ENCODE measurements at places on chromosomes 12 and 14.
A peak's percentile ranks its signal among the peaks of the same experiment; 100 is the strongest.

DNA sequence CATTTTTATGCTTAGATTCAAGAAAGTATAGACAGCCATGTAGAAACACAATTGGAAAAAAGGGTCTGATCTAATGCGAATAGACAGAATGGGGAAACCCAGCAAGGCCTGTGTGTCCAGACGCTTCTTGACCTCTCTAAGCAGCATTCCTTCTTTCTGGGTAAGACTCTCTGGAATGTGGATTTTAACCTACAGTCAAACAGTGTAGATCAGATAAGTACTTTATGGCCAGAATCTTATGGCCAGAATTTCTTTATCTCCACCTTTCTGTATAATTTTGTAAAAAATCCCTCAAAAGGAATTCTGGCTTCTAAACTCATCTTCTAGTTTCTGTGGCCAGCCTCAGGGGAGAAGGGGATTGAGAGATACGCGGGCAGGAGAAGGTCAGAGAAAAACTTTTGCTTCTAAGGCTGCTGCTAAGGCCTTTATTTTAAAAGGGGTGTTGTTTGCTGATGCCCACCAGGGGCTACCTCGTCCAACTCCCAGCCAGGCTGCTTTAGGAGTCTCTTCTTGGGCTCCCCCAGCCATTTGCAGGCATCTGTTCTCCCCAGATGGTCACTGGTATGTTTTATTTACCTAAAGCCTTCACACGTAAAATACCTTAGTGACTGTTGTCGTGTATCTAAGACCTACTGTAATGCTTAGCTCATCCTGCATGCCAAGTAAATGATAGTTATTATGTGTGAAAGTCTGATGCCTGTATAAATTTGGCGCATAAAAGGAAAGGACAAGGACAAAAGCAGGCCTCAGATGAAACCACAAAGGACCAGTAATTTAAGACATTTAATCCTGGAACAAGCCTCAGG, 68.4 kb downstream of the ANO6 start:
- DNase-seq, result no peak

DNA sequence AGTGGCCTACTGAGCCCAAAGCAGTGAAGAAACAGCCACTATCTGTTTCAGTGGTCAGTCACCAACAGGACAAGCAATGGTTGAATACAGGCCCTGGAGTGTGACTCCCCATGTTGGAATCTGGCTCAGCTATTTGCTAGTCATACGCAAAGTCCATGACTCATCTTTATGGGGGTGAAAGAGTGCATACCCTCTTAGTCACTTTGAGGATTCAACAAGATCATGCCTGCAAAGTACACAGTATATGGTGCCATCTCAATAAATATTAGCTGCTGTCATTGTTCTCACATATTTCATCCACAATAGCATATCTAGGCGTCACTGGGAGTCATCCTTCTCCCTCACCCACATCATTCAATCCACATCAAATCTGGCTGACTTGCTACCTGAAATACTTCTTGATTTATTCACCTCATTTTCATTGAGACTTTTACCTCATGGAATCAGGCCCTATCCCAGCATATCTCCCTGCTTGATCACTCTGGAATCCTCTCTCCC, 26.4 kb upstream of the STAB2 start:
- DNase-seq, result no peak

DNA sequence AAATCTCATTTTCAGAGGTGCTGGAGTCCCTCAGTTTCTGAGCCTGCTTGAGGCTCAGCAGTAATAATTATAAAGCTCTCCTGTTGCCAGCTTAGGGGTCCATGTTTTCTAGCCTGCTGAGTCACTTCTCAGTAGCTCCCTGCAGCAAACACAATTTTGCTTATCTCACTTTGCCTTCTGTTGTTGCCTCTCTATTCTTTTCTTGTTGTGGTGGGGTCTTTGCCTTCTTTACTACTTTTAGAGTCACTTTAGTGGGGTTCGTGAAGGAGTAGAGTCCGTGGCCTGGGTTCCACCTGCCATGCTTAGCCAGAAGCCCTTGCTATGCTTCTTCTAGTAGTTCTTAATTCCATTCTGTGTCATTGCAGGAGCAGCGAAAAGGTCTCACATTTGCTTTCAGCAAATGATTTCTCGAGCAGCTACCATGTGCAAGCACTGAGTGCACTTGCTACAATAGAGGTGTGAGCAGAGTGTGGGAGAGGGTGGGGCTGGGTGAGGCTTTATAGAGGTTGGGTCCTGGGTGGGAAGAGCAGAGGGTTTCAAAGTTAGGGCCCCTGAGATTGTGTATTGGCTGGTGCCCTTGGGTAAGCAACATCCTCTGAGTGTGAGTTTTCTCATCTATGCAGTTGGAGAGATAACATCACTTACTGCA, 114.3 kb downstream of the ADCK1 start:
- DNase-seq, result no peak

DNA sequence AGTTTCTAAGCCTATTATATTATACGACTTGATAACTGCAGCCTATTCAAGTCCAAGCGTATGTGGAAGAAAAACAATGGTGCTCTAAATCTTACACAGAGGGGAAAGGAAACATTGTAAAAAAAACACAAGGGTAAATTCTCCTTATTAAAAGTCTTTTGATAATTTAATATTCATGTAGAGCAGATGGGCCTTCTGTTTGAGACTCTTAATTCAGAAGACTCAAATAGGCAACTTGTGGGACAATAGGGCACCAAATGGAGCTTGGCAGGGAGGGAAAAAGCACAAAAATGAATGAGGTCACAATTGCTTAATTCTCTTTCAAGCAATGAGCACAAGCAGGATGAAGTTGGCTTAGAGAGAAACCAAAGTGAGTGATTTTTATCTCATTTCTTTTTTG, 159.4 kb downstream of the NELL2 start:
- no peak for DNase-seq

- peak; percentile 83 for DNase-seq
Measured at GRCh38 chr12:94561943-94562411, 88.4 kb downstream of the TMCC3 start.

GRCh38 chr12:15796493-15797141, 7.4 kb upstream of the EPS8 start:
- DNase-seq, result no peak

DNA sequence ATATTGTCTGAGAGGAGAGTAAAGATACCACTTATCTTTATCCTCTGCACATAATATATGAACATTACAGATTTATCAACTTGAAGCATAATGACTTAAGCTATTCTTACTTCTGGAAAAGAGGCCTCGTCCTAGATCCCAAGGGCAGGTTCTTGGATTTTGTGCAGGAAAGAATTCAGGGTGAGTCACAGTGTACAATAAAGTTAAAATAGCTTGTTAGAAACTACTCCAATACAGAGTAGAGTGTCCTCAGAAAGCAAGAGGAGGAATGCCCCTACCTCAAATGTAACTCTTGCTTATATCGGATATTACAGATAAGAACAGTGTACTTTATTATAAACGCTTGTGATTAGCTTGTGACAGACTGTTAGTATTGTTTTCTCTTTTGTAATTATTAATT, 41.9 kb upstream of the ABCC9 start:
- DNase-seq, result no peak

GRCh38 chr14:47194055-47194454, 481.4 kb downstream of the MDGA2 start:
- DNase-seq, result no peak

GRCh38 chr14:68760761-68761160, 32.1 kb downstream of the ZFP36L1 start:
- no peak for DNase-seq

GRCh38 chr14:23828001-23828400, 125.6 kb upstream of the DHRS4 start:
- no peak for DNase-seq

DNA sequence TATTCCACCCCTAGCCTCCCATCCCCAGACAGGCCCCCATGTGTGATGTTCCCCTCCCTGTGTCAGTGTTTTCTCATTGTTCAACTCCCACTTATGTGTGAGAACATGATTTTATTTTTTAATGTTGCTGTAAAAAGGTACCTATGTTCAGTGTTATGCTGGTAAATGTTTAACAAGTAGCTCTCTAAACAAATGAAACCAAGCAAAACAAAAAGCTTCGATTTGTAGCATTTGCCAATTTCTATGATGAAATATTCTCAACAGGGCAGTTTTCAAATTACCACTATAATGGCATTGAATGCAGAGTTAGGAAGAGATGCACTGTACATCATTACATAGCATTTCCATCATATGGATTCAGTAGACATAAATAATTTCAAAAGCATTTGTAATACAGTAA, 410.6 kb downstream of the MDGA2 start:
- no peak for DNase-seq

DNA sequence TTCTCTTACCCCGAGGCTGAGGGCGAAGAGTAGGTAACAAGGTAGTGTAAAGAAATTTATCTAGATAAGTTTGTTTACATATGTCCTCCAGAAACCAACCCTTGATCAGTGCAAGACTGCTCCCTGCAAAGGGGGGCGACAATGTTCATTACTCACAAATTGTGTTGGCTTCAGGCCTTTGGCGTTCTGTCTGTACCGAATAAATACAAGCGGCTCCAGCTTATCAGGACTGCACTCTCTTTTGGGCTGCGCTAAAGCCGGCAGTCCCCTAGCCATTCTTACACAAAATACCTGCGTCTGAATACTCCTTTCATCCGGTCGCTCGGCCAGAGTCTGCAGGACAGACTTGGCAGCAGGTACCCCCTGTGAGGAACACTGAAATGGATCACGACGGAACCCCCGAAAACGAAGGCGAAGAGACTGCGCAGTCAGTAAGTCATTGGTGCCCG, 116.4 kb downstream of the PPHLN1 start:
- no peak for DNase-seq

DNA sequence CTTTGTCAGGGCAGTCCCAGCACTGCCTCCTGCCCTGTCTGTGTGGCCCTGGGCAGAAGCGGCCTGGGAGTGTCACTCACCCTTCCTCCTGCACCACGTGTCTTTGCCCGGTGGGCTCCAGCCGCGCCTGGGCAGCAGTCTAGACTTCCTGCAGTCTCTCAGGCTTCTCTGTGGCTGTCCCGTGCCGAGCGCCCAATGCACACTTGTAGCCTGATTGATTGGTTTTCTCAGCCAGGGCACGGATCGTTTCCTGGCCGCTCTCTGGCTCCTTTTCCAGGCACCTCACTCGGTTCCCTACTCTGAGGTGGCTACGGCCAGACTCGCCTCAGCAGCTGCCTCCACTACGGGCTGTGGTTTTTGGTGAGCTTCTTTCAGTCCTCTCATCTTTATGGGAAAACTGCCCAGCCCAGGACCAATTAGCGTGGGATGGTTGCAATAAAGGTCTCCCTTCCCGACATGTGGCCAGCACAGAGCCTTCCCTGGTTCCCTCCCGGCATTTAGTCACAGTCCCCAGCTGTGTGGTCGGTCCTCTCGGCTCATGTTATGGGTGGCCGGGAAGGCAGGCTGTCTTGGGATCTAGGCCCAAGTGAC, 133.1 kb downstream of the CACNA1C start:
- no peak for DNase-seq

- no peak for DNase-seq
Measured at GRCh38 chr14:24255931-24256711, 6.9 kb downstream of the TGM1 start.

- no peak for DNase-seq
Measured at GRCh38 chr14:55950135-55950534, 168.1 kb upstream of the PELI2 start.

GRCh38 chr12:6370576-6370935, 4.8 kb downstream of the SCNN1A start:
- DNase-seq, result no peak

DNA sequence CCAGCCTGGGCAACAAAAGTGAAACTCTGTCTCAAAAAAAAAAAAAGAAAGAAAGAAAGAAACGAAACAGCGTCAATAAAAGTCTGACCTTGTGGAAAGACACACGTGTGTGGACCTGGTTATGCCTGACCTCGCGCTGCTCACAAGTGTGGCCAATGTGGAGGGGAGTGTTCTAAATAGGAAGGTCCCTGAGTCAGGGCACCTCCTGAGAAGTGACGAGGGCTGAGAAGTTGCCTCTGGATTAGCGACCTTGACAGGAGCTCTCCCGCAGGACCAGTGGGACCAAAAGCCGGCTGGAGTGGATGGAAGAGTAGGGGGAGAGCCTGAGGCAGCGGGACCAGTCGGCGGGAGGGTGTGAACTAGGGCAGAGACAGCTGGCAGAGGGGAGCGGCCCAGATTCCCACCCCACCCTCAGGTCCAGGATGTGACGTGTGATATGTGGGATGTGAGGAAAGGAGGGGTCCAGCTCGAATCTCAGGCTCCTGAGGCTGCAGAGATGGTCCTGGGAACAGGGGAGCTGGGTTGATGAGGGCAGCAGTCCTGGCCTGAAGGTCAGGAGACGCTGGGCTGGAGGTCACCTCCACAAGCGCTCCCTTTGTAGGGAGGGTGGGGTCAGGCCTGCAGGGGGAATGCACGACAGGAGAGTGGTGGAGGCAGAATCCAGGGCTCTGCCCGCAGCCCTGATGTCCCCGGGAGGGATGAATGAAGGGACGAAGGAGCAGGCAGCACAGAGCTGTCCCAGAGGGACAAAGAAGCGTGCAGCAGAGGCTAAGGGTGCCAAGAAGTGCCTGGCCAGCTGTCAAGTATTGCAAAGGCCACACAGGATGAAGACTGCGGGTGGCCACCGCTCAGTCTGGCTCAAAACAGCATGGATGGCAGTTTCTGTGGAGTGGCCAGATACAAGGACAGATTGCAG, 24.8 kb upstream of the GPR68 start:
- no peak for DNase-seq

DNA sequence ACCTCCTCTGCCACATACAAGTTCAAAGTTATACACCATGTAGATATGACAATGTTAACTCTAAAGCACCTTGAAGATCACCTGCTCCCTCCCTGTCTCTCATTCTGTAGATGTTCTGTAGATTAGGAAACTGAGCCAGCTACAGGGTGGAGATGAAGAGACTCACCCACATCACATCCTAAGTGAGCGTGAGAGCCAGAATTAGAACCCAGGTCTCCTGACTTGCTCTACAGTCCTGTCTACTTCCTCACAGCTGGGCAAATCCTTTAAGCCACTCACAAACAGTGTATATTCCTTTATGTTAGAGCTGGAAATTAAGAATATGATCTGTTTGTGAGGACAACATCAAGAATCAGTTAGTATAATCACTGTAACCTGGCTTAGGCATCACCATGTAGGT, 1.8 kb downstream of the APPL2 start:
- DNase-seq, result no peak

GRCh38 chr12:131335456-131335855, 375.4 kb upstream of the SFSWAP start:
- no peak for DNase-seq

GRCh38 chr14:96274122-96274521, 18.1 kb downstream of the BDKRB1 start:
- no peak for DNase-seq

DNA sequence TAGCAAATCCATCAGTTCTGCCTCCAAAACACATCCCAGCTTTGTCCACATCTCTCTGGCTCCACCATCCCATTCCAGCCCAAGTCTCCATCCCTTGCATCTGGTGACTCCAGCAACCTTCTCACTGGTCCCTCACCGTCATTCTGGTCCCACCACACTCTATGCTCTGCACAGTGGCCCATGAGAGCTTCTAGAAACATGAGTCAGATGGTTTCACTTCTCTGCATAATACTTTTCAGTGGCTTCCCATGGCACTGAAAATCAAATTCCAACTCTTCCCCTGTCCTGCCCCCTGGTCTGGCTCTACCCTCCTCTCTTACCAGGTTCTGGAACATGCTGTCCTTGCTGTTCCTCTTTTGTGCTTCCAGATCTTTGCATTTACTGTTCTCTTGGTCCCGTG, 17.2 kb upstream of the C12orf76 start:
- no peak for DNase-seq
